Neuronal stem cell (in vitro differentiated cells): ENCODE measurements at places on chromosomes 11 and 22.

GRCh38 chr11:94910779-94911178 is 62.6 kb downstream of the CWC15 start:
- no peak for DNase-seq

- DNase-seq: no peak
Measured at GRCh38 chr22:31295360-31295759, 3.1 kb upstream of the PIK3IP1 start.

GRCh38 chr11:85848556-85848955 is 6.6 kb upstream of the CCDC83 start:
- no peak for DNase-seq

DNA sequence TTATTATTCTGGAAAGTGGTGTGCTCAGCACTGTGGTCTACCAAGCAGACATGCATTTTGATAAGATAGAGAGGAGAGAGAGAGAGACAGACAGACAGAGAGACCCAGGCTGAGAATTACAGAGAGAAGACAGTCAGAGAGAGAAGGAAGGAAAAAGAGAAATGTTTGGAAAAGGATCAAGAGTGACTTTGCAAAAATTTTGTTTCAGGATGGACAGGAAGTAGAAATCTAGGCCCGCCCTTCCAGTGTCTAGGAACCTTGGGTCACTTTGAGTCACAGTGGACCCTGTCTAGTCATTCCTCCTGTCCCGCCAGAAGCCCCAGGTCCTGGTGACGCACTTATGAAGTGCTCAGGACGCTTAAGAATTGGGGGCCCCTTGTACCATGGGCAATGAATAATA is 166.7 kb downstream of the ST3GAL4 start:
- DNase-seq: no peak

DNA sequence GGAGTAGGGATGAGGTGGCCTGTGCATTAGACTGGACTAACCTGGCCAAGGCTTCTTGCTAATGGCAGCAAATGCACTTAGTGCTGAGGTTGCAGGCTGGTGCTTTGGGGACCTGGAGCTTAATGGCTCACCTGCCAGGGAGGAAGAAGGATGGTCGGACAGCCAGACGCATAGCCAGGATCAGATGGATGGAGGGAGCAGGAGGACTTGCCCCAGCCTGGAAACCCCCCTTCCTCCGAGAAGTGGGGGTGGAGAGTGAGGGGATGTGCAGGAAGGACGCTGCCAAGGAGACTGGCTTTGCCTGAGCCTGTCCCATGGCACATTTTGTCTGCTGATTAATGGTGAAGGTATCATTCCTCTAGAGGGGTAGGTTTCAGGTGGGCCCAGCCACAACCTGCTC is 17.9 kb downstream of the IGLL1 start:
- no peak for DNase-seq

GRCh38 chr22:43878831-43879550 is 12.8 kb downstream of the PNPLA5 start:
- no peak for DNase-seq

DNA sequence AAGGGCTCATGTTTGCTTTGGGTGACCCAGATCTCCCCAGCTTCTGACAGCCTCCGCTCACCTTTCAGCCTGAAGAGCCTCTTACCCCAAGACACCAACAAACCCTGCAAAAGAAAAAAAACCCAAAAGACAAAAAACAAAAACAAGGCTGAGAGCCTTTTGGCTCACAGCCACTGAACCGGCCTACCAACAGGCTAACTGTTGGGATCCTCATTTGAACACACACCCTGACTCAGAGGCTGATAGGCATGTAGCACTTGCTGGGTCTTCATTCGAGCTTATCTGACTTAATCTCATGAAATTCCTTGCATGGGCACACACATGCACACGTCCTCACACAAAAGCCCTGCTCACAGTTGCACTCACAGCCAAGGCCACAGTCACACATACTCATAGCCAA is 22.9 kb upstream of the TSKU start:
- DNase-seq: no peak

GRCh38 chr11:78460471-78460870 is 42.9 kb upstream of the GAB2 start:
- no peak for DNase-seq

- no peak for DNase-seq
Measured at GRCh38 chr22:43208703-43209522, 22.0 kb upstream of the TTLL12 start.

DNA sequence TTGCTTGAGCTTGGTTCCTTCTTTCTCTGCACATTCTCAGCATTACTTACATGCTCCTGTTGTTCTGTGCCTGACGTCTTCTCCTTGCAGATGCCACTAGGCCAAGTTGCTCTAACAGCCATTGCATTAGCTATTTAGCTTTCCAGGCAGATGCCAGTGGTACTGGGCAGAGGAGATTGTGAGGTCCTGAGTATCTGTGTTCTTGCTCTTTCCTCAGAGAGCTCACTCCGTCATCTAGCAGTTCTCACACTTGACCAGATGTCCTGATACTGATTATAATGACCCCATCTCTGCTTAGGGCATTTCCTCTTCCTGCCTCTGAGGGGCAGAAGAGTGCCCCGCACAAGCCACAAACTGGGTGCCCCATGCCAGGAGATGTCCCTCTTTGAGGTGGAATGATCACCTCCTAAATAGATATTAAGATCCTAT is 30.7 kb downstream of the ARHGAP1 start:
- DNase-seq: no peak

- no peak for DNase-seq
Measured at GRCh38 chr11:34161812-34162492, 56.5 kb downstream of the NAT10 start.

- DNase-seq: no peak
Measured at GRCh38 chr22:42072606-42073330, 1.3 kb upstream of the PHETA2 start.

GRCh38 chr11:62611705-62612365 is 740 bp downstream of the EML3 start:
- no peak for DNase-seq

- no peak for DNase-seq
Measured at GRCh38 chr22:23268139-23268712, 87.9 kb downstream of the BCR start.
